NCI-H446 (cell line): ENCODE measurements at places on chromosomes 7 and 10.

DNA sequence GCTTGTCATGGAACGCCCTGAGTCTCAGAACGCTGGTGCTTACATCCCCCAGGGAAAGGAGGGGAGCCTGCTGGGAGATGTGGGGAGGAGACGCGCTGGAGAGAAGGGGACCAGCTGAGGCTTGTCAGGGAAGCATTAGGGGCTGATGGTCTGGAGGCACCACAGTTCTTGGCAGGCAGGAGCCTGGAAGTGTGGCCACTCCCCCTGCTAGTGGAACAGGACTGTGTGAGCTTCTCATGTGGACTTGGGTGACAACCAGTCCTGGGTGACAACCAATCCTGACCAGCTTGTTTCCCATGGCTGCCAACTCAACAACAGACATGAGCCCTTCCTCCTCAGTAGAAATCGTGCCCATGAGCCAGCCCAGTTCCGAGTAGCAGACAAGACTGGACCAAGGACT, 87.8 kb downstream of the SPDYE5 start:
- DNase-seq = no peak

DNA sequence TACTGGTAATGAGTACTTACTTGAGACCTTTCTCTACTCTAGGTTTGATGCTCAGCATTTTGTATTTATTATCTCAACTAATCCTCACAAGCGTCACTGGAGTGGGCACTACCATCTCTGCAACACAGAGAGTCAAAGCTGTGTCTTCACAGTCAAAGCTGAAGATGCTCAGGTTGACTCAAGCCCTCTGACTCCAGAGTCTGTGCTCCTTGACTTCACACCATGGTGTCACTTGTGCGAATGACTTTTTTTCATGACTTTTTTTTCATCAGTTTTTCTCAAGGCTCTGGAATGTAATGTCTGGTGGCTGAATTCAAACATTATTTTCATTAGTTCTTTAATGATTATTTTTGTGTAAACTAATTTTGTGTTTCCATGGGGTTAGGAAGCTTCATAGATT, 30.4 kb upstream of the TARP start:
- DNase-seq = no peak

- DNase-seq = no peak
Measured at GRCh38 chr10:131816941-131817700, 83.7 kb upstream of the PPP2R2D start.

DNA sequence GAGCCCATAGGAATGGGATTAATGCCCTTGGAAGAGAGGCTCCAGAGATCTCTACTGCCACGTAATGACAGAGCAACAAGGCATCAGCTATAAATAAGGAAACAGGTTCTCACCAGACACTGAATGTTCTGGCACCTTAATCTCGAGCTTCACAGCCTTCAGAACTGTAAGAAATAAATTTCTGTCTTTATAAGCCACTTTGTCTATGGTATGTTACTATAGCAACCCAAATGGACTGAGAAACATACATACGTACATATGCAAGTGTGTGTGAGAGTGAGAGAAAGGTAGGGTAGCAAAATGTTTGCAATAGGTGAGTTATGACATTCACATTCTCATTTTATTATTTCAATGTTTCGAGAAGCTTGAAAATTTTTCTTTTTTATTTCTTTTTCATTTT, 22.1 kb upstream of the HTR5A start:
- DNase-seq = no peak

DNA sequence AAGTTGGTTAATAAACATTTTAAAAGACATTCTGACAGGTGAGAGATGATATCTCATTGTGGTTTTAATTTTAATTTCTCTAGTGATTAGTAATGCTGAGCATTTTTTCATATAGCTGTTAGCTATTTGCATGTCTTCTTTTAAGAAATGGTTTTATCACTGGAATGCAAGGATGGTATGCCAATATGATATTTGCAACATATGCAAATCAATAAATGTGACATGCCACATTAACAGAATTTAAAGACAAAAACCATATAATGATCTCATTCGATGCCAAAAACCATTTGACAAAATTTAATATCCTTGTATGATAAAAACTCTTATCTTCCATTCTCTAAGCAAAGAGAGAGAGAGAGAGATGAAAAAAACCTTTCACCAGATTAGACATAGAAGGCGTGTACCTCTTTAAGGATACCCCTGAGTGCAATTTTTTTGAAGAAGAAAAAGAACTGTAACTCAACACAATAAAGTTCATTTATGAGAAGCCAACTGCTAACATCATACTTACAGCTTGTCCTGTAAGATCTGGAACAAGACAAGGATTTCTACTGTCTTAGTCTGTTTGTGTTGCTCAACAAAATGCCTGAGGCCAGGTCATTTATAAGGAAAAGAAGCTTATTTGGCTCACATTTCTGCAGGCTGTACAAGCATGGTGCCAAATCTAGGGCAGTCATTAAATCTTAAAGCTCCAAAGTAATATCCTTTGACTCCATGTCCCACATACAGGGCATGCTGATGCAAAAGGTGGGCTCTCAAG, 39.7 kb upstream of the ZMYND11 start:
- no peak for DNase-seq

DNA sequence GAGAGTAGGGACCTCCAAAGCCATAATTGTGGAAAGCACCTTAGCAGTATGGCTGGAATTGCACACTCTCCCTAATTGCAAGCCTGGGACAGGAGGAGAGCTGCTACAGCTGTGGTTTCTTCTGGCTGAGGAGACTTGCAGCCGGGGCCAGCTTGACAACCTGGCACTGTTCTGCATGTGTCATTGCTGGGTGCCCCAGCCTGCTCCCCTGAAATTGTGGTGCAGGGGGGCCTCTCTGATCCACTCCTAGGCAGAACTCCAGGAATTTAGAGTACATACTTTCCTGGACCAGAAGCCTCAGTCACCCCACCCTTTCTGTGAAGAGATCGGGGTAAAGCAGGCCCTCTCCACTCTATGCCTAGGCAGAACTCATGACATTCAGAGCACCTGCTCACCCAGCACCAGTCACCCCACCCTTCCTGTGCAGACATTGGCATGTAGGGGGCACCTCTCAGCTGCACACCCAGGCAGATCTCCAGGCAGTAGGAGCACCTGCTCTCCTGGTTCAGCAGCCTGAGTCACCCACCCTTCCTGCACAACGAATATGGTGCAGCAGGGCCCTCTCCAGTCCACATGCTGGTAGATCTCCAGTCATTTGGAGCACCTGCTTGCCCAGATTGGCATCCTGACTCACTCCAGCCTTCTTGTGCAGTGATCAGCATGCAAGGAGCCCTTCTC, 34.4 kb upstream of the DYNC1I1 start:
- no peak for DNase-seq

- no peak for DNase-seq
Measured at GRCh38 chr7:100603726-100604027, 1.5 kb downstream of the PCOLCE start.

DNA sequence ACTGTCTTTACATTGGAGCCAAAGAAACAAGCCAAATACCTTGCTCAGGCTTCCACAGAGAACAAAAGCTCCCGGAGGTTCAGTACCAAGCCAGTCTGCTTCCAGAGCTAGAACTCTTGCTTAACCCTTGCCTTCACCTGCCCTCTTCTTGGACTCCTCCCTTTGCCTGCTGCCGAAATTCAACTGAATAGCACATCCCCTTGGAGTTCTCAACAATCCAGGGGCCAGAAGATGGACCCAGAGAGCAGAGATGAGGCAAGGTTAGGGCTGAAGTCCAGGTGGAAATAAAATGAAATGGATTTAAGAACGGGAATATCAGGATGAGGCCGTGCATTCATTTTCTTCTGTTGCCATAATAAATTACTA, 876 bp upstream of the PIK3AP1 start:
- no peak for DNase-seq

DNA sequence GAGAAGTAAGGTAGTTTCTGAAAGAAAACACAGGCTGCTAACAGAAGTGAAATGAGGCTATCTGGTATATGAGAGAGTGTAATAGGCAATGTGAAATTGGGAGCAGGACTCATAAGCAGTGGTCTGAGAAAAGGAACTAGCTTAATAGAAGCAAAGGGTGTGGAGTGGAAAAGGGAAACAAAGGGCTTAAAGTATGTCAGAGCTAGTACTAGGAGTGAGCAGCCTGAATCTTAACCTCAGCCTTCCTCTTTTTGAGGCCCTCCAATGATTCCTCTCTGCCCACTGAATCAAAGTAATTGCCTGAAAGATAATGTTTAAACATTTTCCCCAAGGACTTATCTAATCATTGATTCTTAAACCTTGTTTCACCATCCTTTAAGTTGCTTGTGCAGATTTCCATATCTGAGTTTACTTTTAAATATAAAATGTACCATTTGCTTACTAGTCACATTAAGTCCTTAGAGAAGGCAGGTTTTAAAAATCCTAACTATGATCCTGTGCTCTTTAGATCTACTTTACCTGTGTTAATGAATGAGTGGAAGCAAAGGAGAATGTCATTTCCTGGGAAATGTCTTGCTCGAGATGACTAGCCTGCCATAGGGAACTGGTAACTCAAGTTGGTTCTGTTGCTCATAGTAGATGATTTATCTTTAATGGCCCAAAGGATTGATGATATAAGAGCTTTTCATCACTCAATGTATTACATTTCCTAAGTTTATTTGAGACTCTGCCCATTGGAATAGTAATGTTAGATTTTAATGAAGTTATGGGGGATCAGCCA, 155.0 kb downstream of the SKAP2 start:
- no peak for DNase-seq

GRCh38 chr7:17044396-17044795, 162.6 kb upstream of the AGR3 start:
- DNase-seq = no peak

DNA sequence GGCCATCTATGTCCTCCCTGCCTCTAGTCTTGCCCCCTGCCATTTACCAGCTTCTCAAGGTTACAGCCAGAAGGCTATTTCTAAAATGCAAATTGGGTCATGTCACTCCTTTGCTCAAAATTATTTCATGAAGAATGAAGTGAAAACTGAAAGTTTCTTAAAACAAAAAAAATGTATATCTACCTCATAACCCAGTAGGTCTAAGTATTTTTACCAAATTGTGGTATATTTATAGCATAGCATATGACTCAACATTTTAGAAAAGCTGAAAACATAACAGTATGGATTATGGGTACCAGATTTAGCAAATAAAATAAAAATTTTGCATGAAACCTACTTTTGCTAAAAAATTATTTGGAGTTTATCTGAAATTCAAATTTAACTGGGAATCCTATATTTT, 78.4 kb downstream of the SLC16A9 start:
- DNase-seq = no peak

DNA sequence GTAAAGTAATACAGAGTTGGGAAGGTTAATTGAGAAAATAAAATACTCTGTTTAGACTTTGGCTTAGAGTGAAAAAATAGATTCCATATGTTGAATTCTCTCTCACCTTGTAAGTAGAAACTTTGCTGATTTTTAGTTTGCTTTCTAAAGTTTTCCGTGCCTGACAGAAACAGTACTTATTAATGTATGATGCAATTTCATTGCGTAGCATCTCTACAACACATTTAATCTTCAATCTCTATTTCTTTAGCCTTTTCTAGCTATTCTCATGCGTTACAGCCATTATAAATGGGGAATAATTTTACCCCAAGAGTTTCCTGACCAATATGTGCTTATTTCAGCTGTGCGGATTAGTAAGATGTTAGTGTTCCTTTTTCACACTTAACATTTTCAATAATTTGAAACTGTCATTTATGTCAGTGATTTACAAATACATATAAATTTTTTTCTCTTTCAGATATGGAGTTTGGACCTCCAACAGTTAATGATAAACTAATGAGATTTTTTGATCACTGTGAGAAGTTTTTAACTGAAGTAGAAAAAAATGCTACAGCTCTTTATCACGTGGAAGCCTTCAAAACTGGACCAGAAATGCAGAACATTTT, 3.3 kb downstream of the MINPP1 start:
- DNase-seq = no peak

DNA sequence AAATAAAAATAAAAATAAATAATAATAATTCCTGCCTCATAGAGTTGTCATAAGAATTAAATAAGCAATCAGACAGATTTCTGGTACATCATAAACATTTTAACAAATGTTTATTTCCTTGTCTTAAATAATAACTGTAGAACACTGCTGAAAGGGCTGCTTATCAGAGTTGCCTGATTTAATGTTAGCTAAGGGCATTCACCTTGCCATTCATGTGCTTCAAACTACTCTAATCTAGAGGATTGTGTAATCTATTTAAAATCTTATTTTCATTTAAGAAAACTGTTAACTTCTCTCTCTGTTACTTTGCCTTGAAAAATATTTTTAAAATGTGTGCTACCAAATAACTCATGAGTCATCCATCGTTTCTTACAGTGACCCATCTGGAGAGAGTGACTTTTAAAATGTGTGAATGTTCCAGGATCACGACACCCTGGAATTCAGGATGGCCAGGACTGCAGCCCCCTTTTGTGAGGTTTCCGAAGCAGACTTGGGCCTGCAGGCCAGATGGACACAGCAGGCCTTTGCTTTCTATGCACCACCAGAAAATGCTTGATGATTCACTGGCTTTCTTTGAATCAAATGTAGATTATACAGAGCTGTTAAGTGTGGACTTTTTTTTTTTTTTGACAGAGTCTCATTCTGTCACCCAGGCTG, 109.1 kb upstream of the TNS3 start:
- DNase-seq = no peak

GRCh38 chr10:74814797-74815196, 11.6 kb upstream of the KAT6B start:
- DNase-seq = no peak

DNA sequence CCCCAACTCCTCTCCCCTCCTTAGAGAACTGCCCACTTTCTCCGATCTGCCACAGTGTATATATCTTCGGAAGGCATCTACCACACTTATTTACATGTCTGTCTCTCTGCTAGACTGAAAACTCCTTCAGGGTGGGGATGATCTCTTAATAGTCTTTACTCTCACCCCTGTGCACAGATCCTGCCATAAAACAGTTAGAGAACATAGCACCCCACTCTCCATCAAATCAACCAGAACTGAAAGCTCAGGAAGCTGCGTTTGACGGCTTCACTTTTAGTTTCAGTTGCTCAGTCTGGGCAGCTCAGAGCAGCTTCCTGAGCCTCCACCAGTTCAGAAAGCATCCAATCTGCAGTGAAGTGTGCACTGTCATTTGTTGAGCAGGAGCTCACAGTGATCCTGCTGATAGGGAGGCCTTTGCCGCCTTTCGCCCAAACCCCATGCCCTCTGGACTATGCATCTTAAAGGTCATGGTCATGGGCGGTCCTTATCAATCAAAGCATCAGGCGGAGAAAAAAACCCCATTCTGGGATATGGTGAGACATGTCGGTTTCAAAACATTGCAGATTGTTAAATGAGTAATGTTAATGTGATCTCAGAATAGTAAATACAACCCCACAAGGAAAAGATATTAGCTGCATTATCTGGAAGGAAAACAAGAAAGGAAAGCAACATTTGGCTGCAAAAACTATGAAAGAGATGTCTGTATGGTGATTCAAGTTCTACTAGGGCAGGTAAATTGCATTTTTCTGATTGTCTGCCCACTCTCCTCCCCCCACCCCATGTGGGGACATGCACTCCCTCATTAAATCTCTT, 167.1 kb upstream of the ADO start:
- DNase-seq = no peak
